CD8-positive, alpha-beta memory T cell (primary cell): ENCODE measurements at places on chromosomes 5 and 9.

- DNase-seq, result no peak
- H3K4me3 ChIP-seq, result no peak overlapping the region
- H3K27me3 ChIP-seq, result no peaks in the 10 kb centered on the region
- no peaks in the 10 kb centered on the region for H3K4me1 ChIP-seq
- H3K36me3 ChIP-seq, result no peaks in the 10 kb centered on the region
- no peak overlapping the region for H3K27ac ChIP-seq
These were observed 536.5 kb downstream of the CDK5RAP2 start for GRCh38 chr9:120043448-120043847.

- DNase-seq, result no peak
- no peaks in the 10 kb centered on the region for H3K27me3 ChIP-seq
- peaks cover 35% of the 10 kb centered on the region for H3K36me3 ChIP-seq
- peaks cover 4% of the 10 kb centered on the region for H3K4me1 ChIP-seq
- no peak overlapping the region for H3K27ac ChIP-seq
- no peak overlapping the region for H3K4me3 ChIP-seq
These were observed 138.3 kb downstream of the CDK5RAP2 start for GRCh38 chr9:120441426-120442307.

GRCh38 chr9:124343533-124344290, 71.5 kb downstream of the PSMB7 start:
- H3K27ac ChIP-seq, result no peak overlapping the region
- peaks cover 9% of the 10 kb centered on the region for H3K36me3 ChIP-seq
- H3K27me3 ChIP-seq, result no peaks in the 10 kb centered on the region

DNA sequence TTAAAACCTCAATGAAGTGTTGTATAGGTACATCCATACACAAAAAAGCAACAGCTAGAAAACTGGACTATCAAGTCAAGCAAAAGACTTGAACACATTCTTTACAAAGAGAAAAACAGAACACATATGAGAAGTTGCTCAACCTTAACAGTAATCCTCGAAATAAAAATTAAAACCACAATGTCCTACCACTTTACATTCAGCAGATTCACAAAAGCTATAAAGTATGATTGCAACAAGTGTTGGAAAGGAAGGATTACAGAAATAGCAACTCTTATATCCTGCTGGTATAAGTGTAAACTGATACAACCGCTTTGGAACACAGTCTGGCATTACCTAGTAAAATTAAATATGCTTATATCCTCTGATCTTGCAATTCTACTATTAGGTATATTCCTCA, 28.5 kb upstream of the GOLGA1 start:
- no peak for DNase-seq
- H3K27ac ChIP-seq, result no peak overlapping the region
- no peaks in the 10 kb centered on the region for H3K36me3 ChIP-seq
- H3K27me3 ChIP-seq, result no peaks in the 10 kb centered on the region
- no peak overlapping the region for H3K4me3 ChIP-seq

DNA sequence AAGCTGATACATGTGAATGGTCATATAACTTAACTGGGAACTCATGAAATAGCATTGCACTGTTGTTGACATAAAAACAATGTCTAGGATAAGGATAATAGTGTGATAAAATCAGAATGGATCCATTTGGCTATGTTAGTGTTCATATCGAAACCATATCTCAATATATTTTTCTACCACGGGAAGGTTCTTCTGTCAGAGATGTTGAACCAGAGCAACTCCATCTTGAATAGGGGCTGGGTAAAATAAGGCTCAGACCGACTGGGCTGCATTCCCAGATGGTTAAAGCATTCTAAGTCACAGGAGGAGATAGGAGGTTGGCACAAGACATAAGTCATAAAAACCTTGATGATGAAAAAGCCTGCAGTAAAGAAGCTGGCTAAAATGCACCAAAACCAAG, 56.3 kb downstream of the FNIP1 start:
- H3K36me3 ChIP-seq, result peaks cover 7% of the 10 kb centered on the region
- no peak overlapping the region for H3K27ac ChIP-seq
- H3K4me1 ChIP-seq, result no peaks in the 10 kb centered on the region
- H3K4me3 ChIP-seq, result no peak overlapping the region

DNA sequence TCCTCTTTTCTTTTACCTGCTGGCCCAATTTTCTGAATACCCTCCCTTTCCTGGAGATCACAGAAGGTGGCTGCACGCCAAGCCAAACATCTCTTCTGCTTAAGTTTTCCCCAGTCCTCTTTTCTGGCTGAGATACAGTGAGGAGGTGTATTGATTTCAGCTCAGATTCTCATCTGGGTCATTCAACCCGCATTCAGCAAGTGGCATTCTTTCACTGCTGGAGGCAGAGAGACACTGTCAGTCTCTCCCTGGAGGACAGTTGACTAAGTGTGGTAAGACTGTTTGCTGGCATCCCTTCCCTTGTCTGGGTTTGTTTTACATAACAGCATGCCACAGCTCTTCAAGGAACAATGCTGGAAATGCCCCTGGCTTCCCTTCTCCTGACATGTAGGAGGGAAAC, 60.5 kb downstream of the GABRG2 start:
- no peak overlapping the region for H3K4me3 ChIP-seq
- no peaks in the 10 kb centered on the region for H3K36me3 ChIP-seq
- H3K27ac ChIP-seq, result no peak overlapping the region
- no peaks in the 10 kb centered on the region for H3K27me3 ChIP-seq

- DNase-seq, result no peak
- H3K4me3 ChIP-seq, result no peak overlapping the region
- H3K27me3 ChIP-seq, result no peaks in the 10 kb centered on the region
- no peaks in the 10 kb centered on the region for H3K4me1 ChIP-seq
- H3K27ac ChIP-seq, result no peak overlapping the region
- H3K36me3 ChIP-seq, result no peaks in the 10 kb centered on the region
These were observed 104.7 kb downstream of the FOCAD start for GRCh38 chr9:20788526-20789451.

- peaks cover 9% of the 10 kb centered on the region for H3K4me1 ChIP-seq
- H3K27ac ChIP-seq, result no peak overlapping the region
- no peaks in the 10 kb centered on the region for H3K36me3 ChIP-seq
- no peak for DNase-seq
- no peak overlapping the region for H3K4me3 ChIP-seq
These were observed 15.0 kb upstream of the RPS14 start for GRCh38 chr5:150464554-150465012.

GRCh38 chr9:93128011-93128714, 5.9 kb downstream of the NINJ1 start:
- H3K4me1 ChIP-seq, result peaks cover 73% of the 10 kb centered on the region
- no peaks in the 10 kb centered on the region for H3K36me3 ChIP-seq
- H3K4me3 ChIP-seq, result no peak overlapping the region
- no peak for DNase-seq
- H3K27me3 ChIP-seq, result no peaks in the 10 kb centered on the region
- H3K27ac ChIP-seq, result no peak overlapping the region

GRCh38 chr5:124436294-124436693, 310.1 kb downstream of the ZNF608 start:
- no peak overlapping the region for H3K27ac ChIP-seq
- no peak overlapping the region for H3K4me3 ChIP-seq
